ENCODE measurements at places on chromosomes 2 and 18.

- DNase-seq = no peak
These were observed 333.7 kb upstream of the FIGN start for GRCh38 chr2:164069540-164069939.

- DNase-seq = no peak
These were observed 21.2 kb upstream of the IL1A start for GRCh38 chr2:112805542-112805941.

- DNase-seq = no peak
These were observed 593 bp downstream of the ZNF514 start for GRCh38 chr2:95158891-95159619.

GRCh38 chr18:44682871-44683221 is 2.2 kb downstream of the SETBP1 start:
- no peak for DNase-seq

DNA sequence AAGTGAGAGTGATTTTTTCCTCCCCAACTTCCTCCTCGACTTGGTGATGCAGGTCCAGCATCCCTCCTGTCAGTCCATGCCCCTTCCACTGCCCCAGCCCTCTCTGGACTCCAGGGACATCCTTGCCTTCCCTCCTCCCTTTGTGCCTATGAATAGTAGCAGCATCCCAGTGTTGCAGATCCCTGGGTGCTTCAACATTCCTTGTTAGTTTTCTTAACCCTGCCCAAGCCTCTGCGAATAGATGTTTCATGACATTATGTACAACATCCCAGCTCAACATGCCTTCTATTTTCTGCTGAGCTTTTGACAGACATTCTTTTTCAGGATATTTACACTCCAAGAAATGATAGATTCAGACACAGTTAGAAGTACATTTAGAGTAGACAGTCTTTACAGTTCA is 35.3 kb upstream of the CCDC150 start:
- no peak for DNase-seq

DNA sequence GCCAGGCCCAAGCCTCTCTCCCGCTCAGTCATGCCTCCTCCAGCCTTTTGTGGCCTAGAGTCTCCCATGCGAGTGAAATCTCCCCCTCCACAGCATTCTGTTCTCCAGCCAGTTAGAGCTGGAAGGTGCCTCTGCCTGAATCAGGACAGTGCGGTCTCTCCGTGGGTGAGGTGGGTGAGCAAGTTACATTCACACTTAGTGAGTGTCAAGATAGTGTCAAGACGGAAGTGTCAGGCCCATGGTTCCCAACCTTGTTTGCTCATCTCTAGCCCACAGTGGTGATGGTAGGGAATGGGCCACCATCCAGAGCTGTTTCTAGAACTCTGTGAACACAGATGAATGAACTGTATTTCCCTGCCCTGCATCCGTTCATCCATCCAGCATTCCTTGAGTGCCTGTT is 59.5 kb downstream of the LPIN1 start:
- no peak for DNase-seq

DNA sequence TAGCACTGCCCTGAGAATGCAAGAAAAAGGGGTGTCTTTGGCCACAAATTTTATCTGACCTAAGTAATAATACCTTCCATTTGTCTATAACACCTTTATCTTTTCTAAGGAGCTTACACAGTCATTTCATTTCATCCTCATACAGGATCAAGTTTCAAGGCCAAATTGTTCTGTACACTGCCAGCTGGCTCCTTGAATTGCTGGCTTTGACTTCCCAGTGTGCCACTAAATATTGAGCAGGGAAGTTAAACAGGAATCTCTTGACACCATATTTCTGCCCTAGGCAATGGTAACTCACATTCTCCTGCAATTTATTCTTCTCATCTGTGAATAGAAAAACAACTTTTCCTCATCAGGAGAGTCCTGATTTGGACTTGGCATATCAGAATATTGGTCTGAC is 195.1 kb upstream of the LRP1B start:
- no peak for DNase-seq
